ENCODE measurements at places on chromosomes 6 and 20.

DNA sequence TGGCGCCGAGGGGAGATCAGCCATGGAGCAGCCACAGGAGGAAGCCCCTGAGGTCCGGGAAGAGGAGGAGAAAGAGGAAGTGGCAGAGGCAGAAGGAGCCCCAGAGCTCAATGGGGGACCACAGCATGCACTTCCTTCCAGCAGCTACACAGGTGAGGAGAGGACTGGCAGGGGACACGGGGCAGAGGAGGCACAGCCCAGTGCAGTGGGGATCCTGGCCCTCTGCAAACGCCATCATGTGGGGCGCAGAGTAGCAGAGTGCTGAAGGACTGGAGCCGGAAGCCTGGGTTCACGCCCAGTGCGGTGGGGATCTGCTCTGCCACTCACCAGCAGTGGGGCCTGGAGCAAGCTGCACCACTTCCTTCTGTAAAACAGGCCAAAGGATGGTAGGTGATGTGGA, 41.1 kb upstream of the FANCE start:
- no peak for DNase-seq

DNA sequence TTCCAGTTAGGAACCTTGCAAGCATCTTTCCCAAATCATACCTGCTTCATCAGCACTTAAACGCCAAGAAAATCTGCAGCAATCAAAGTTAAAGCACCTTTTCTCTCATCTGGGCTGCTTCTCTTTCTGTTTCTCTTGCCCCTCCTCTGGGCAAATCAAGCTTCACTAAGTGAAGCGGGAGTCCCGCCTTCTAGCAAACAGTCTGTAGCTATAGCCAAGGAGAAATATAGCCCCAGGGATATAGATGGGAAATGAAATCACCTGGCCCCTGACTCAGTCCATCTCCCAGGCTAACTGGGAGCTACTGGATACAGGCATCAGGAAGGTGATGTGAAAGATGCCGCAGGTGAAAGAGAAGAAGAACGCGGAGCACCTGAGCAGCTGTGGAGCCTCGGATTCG, 481.9 kb downstream of the C6orf118 start:
- DNase-seq: no peak

GRCh38 chr6:141688916-141689315, 443.8 kb upstream of the GJE1 start:
- no peak for DNase-seq

- DNase-seq: no peak
These were observed 80.3 kb downstream of the BACH2 start for GRCh38 chr6:90216072-90216977.

- DNase-seq: no peak
These were observed 12.7 kb downstream of the EDEM2 start for GRCh38 chr20:35134472-35134871.

Data from vagina (tissue), 2 donors.